ENCODE measurements at places on chromosomes 5 and 9.

DNA sequence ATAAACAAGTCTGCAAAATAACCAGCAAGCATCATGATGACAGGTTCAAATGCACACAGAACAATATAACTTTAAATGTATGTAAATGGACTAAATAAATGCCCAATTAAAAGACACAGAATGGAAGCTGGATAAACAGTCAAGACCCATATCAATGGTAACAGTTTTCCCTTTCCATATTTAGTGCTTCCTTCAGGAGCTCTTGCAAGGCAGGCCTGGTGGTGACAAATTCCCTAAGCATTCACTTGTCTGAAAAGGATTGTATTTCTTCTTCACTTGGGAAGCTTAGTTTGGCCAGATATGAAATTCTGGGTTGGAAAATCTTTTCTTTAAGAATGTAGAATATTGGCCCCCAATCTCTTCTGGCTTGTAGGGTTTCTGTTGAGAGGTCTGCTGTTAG is 120.2 kb upstream of the RASA1 start:
- H3K36me3 ChIP-seq = no peaks in the 10 kb centered on the region
- H3K4me3 ChIP-seq = no peak overlapping the region
- H3K4me1 ChIP-seq = peaks cover 7% of the 10 kb centered on the region
- no peak overlapping the region for H3K27ac ChIP-seq
- no peaks in the 10 kb centered on the region for H3K27me3 ChIP-seq
- no peak for DNase-seq

GRCh38 chr5:103546858-103547257 is 15.7 kb downstream of the NUDT12 start:
- H3K27me3 ChIP-seq = no peaks in the 10 kb centered on the region
- H3K4me1 ChIP-seq = no peaks in the 10 kb centered on the region
- DNase-seq = no peak
- no peak overlapping the region for H3K27ac ChIP-seq
- no peaks in the 10 kb centered on the region for H3K36me3 ChIP-seq

DNA sequence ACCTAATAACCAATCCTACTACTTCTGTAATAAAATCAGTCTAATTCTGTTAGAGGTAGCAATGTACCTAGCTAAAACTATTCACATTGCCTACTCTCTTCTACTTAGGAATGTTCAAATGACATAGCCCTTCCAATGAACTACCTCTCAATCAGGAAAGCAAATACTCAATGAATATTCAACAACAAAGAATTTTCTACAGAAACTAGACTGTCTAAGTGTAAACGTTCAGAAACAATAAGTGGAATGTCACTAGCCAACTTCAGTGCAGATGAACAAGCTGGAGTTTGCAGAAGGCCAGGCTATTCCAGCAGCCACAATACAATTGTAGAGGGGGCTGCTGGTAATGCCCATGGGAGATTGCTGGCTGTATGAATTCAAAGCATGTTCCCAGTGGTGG is 743.2 kb upstream of the CDH10 start:
- no peak for DNase-seq
- H3K4me3 ChIP-seq = no peak overlapping the region
- H3K4me1 ChIP-seq = no peaks in the 10 kb centered on the region
- H3K27me3 ChIP-seq = no peaks in the 10 kb centered on the region
- no peaks in the 10 kb centered on the region for H3K36me3 ChIP-seq
- H3K27ac ChIP-seq = no peak overlapping the region

DNA sequence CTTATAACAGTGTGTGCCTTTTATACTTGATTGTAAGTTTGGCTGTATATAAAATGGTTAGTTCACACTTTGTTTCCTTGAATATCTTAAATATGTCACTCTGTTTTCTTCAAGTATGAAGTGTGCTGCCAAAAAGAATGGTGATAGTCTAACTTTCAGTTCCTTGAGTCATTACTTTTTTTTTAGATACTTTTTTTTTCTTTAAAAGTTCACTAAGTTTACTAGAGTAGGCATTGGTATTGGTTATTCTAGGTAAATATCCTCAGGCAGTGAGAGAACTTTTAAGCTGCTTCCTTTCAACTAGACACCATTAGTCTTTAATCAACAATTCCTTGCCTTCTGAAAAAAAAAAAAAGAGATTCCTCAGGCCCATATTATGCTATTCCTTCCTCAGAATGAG is 41.9 kb downstream of the SPEF2 start:
- H3K4me1 ChIP-seq = peaks cover 30% of the 10 kb centered on the region
- no peak for DNase-seq
- H3K27me3 ChIP-seq = no peaks in the 10 kb centered on the region
- peaks cover 30% of the 10 kb centered on the region for H3K36me3 ChIP-seq
- no peak overlapping the region for H3K4me3 ChIP-seq

- DNase-seq = no peak
- H3K4me3 ChIP-seq = no peak overlapping the region
- H3K27ac ChIP-seq = no peak overlapping the region
- no peaks in the 10 kb centered on the region for H3K27me3 ChIP-seq
- no peaks in the 10 kb centered on the region for H3K36me3 ChIP-seq
- no peaks in the 10 kb centered on the region for H3K4me1 ChIP-seq
Observed at GRCh38 chr9:136570916-136571315, 25.1 kb upstream of the NOTCH1 start.

GRCh38 chr9:69171049-69171448 is 3.0 kb upstream of the TJP2 start:
- H3K27me3 ChIP-seq = peaks cover 48% of the 10 kb centered on the region
- H3K4me3 ChIP-seq = no peak overlapping the region
- peaks cover 43% of the 10 kb centered on the region for H3K4me1 ChIP-seq
- no peak overlapping the region for H3K27ac ChIP-seq
- no peak for DNase-seq

DNA sequence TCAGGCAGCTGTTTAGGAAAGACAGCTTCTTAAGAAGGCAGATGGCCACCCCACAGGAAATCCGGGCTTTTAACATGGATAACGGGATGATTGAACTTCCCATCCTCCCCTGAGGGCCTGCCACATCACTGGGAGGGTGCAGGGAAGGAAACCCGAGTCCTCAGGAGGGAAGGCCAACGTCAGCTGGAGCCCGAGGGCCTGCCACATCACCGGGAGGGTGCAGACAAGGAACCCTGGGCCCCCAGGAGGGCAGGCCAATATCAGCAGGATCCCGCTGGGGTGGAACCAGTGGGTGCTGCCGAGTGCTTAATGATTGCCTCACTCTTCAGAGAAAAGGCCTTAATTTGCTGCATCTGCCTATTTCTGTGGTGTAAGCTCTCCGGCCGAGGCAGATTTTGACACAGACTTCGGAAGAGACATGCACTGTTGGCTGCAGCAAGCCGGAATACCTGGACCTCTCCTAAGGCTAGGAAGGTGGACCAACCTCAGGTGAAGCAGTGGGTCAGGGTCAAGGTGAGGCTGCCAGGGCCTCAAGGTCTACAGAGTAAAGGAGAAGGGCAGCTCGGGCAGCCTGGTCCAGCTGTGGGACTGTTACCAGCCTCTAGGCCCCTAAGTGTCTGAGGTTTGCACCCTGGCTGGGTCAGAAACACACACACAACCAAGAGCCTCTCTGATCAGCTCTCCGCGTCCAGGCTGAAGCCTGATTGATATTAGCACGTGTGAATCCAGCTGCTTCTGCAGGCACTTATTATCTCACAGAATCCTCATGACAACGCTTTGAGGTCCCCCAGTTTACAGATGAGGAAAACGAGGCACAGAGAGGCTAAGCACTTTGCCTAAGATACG is 14.8 kb upstream of the COL5A1 start:
- peaks cover 6% of the 10 kb centered on the region for H3K27me3 ChIP-seq
- no peaks in the 10 kb centered on the region for H3K4me1 ChIP-seq
- DNase-seq = no peak
- H3K4me3 ChIP-seq = no peak overlapping the region
- no peak overlapping the region for H3K27ac ChIP-seq

DNA sequence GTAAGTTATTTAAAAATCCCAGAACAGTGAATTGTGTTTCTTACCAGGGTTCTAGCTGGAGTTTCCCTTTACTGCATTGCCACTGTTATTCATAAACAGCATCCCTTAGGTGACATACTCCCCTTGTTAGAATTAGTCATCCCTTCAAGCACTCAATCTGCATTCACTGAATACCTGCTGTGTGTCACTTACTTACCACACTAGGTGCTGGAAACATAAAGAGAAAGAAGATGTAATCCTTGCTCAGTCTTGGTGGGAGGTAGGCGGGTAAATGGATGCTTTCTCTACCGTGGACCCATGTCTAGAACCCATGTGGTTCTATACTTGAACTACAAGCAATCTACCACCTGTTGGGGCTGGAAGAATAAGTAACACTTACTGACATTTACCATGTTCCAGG is 371.6 kb downstream of the KDM4C start:
- H3K4me3 ChIP-seq = no peak overlapping the region
- peaks cover 5% of the 10 kb centered on the region for H3K4me1 ChIP-seq
- DNase-seq = no peak
- H3K27ac ChIP-seq = no peak overlapping the region
- H3K27me3 ChIP-seq = no peaks in the 10 kb centered on the region
